ENCODE measurements at places on chromosomes 7 and 10.

- DNase-seq, result peak; percentile 43
Measured at GRCh38 chr10:58967551-58968388, 208.7 kb upstream of the PHYHIPL start.

DNA sequence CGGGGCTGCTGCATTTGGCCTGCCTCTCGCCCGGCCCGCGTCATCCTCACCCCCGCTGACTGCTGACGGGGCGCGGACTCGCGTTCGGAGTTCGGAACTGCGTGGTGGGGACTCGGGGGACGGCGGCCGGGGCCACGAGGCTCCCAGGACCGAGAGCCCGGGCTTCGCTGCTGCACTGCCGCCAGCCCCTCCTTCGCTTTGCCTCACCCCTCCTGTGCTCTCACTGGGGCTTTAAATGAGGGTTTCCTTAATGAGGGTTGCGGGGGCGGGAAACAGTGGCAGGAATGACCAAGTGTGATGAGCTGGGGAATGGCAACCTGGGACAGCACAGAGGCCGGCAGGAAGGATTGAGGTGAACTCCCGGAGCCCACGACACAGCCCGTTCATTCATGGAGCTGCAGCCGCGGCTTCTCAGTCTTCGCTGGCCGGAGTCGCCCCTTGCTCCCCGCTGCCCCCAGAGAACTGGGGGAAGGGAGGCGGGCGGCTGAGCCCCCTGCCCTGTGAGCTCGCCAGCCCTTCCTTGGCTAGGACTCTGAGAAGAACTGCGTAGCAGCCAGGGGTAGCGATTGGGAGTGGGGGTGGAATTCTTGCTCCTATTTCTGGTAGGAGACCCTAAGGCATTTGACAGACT, 1.5 kb upstream of the LRRC4 start:
- DNase-seq, result no peak

DNA sequence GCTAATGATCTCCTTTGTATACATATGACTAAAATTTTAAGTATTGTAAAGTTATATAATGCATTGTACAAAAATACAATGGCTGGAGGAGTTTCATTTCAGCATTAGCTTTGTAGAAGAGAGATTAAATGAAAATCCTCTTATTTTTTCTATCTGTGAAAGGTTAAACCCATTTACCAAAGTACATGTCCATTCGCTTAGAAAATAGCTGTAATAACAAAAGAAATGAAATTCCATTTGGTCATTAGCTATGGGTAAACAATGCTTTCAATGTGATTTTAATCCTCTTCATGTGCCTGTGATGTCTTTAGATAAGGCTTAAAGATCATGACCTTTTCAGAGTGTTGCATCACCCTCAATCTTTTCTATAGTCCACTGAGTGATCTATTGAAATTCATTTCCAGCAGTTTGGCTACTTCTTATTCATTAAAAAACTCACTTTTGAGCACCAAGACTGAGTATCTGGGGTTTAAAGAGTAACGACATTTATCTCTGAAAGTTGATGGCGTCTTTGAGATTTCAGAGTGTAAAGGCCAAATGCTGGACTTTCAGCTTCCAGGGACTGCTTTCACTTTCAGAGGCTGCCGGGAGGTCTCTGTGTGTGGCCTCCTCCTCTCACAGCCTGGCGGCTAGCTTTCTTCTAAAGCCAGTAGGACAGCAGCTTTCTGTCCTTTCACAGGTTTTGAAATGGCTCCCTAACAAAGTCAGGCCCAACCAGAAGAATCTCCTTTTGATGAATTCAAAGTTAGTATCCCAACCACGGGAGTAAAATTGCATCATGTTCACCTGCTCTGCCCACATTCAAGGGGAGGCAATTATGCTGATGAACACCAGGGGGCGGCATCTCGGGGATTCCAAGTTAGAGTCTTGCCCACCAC, 701.4 kb upstream of the COBL start:
- peak; percentile 56 for DNase-seq

- DNase-seq, result no peak
Measured at GRCh38 chr7:25775570-25775969, 376.4 kb upstream of the NFE2L3 start.

DNA sequence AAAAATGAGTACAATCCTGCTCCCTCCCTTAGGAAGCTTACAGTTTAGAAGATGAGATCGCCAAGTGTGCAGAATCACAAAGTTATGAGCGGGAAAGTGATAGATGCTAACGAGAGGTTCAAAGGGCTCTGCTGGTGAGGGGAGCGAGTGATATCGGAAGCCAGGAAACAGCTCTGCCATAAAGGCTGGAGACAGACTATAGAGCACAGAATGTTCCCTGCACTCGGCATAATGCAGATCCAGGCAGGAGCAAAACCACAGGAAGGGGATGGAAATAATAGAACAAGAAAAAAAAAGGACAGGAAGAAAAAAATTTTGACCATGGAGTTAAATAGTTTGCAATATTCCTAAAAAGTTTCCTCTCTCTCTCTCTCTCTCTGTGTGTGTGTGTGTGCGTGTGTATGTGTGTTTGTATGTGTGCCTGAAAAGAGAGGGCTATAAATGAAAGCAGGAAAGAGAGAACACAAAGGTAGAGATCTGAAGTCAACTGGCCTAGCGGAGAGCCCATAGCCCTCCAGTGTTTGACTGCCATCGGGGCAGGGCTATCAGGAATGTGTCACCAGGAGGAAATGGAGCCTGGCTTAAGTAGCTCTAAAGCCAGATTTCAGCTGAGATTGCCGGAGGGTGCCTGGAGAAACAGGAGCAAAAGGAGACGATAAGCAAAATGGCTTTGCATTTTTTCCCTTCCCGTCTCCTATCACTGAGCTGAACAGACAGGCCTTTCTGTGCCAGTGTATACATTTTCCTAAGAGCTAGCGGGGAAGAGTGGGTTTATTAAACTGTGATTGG, 175.8 kb upstream of the LYZL1 start:
- DNase-seq, result no peak
